ENCODE measurements at places on chromosomes 5 and 9. TPM values are rescaled to one million over a fixed set of nuclear protein-coding genes. Genes with fewer than 3 reads are reported as not detected.

GRCh38 chr5:180604271-180604670 lies 13.0 kb upstream of the SCGB3A1 start:
- DNase-seq: no peak

DNA sequence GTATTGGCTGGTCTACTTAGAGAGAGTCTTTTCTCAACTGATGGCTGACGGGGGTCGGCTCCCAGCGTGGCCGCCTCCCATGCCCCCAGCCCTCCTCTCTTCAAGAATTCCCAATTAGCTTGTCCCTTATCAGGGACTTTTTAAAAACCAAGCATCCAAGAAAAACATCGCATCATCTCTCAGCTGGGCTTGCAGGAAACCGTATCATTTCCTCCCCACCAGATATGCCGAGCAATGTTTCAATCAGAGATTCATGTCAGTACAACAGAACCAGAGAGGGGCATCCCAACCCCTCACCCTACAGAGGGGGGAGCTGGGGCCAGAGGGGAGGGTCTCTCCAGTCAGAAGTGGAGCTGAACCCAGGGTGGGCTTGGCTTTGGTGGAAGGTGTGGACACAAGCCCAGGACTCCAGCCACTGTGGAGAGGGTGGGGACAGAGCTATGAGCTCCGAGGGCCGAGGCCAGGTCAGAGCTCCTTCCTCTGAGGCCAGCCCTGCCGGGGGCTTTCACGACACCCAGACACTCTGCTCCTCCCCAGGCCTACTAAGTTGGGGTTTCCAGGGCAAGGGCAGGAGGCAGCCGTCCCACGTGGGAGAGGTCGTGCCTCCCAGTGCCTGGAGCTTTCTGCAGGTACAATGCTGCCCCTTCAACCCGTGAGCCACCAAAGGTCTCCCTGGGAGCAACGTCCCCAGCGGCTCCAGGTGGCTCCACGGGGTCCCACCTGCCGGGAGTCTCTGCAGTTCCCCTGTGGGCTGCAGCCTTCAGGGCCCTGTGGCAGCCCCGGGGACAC lies 39.0 kb upstream of the TMEM250 start:
- DNase-seq: no peak

The DIMT1 gene
- total RNA-seq: 49.9 TPM

DNA sequence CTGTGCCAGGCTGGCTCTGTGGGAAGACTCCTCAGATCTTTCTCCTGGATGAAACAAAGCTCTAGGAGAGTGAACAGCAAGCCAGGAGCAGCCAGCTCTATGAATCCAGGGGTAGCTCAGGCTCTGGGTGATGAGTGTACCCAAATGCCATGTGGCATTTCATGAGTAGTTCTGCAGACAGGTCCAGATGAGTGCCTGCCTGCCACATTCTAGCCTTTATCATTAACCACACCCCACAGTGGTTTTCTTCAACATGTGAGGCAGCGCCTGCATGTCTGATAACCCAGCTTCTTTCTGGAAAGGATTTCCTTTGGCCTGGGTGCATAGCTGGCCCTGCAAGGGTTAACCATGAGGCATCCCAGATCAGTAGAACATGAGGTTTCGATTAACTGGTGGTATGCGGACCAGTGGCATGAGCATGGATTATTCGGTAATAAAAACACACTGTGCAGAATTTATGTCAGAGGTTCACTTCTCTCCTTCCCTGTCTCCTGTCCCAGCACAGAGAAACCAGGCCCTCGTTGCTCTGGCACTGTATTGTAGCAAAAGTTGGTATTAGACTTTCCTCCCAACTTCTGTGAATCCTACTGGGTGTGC lies 381.9 kb upstream of the ZNF462 start:
- DNase-seq: no peak
